ENCODE measurements at places on chromosomes 1 and 21.
A peak's percentile ranks its signal among the peaks of the same experiment; 100 is the strongest.

- no peak for DNase-seq
Observed at GRCh38 chr21:46361176-46361575, 37.2 kb downstream of the PCNT start.

DNA sequence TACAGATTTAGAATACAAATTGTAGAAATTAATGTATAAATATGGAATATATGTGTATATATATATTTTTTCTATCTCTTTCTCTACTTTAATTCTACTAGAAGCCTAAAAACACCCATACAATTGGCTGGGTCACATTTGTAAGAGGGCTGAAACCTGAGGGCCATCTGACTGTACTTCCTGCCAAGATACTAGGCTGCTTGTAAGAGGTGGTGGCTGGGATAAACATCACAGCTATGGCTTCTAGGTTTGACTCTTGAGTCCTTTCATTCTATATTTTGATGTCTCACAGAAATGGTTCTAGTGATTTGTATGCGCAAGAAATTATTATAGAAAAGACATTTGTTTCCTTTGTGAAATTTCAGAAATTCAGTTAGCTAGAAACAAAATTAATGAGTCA lies 1155.2 kb upstream of the B3GALT2 start:
- DNase-seq, result no peak

DNA sequence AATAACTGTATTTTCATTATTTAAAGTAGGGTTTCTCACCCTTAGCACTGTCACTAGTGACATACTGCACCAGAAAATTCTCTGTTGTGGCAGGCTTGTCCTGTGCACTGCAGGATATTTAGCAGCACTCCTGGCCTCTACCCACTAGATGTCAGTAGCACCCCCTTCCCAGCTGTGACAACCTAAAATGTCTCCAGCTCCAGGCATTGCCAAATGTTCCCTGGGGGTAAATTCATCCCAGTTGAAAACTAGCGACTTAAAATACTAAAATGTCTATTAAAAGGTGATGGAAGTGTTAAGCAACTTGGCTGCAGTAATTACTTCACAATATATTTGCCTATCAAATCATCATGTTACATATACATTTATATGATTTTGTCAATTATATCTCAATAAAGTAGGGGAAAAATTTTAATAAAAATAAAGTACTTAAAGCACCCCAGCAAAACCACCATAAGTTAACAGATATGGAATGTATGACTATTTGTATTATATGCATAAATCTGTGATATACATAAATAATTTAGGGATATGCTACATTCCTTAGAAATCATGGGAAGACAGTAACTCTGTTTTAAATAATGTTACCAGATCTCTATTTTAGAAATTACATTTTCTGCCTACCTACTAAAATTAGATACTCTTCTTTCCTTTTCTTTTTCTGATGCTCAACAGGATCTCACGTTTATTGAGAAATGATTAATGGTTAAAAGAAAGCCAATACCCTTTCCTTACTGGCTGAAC lies 74.6 kb downstream of the ARID4B start:
- peak; percentile 35 for DNase-seq

DNA sequence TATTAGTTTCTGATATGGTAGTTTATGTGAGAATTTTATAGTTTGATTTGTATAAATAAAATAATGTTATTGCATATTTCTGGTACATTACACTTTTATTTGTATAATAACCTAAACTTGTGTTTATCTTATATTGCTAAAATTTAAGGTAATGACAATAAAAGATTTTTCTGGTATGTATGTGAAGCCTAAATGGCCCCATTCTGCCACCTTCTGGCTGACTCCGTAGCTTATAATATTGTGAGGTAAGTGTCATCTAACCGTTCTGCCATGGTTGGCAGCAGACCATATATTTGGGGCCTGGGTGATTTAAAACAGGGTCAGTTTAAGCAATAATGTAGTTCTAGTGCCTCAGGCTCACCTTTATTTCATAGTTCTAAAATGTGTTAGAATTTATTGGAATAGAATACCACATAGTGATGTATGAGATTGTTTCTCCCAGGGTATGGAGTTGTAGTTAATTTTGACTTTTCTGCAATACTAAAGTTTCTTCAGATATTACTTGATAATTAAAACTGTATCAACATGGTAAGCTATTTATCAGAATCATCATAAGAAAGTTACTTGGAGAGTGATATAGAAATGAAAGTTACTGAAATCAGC lies 21.2 kb upstream of the PRKACB start:
- DNase-seq, result peak; percentile 9

DNA sequence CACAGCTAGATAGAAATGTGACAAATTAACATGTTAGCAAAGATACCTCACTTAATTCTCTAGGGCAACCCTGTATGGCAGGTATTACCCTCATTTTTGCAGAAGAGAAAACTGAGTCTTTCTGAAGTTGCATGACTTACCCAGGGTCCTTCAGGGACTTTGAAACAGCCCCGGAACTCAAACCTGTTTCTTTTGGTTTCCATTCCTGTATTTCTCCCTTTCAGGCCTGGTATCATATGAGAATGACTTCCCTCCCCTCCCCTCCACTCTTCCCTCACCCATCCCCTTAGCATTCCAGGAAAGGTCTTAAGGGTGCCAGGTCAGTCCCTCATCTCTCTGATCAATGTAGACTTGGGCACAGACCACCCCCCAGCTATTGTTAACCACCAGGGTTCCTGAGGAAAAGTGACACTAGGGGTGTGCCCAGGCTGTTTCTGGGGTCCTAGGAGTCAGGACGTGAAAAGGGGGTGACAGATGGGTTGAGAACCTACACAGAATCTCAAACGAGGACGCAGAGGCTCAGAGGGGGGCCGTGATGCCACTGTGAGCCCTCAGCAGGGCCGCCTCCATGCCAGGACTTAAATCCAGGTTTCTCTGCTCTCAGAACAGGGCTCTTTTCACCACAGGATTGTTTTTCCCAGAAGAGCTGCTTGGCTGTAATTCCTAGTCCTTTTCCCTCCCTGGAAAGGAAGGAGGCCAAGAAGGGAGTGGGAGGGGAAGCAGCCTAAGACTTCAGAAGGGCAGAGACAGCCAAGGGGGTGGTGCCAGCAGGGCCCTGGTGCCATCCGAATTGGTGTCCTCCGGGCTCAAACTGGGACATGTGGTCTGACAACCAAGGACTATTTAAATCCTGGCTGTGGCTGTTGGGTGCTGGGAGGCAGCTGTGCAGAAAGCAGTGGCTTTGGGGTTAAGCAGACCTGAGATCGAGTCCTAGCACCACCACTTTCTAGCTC lies 2.1 kb upstream of the WASF2 start:
- no peak for DNase-seq

- DNase-seq, result no peak
Observed at GRCh38 chr1:17883136-17883535, 128.0 kb downstream of the ACTL8 start.

DNA sequence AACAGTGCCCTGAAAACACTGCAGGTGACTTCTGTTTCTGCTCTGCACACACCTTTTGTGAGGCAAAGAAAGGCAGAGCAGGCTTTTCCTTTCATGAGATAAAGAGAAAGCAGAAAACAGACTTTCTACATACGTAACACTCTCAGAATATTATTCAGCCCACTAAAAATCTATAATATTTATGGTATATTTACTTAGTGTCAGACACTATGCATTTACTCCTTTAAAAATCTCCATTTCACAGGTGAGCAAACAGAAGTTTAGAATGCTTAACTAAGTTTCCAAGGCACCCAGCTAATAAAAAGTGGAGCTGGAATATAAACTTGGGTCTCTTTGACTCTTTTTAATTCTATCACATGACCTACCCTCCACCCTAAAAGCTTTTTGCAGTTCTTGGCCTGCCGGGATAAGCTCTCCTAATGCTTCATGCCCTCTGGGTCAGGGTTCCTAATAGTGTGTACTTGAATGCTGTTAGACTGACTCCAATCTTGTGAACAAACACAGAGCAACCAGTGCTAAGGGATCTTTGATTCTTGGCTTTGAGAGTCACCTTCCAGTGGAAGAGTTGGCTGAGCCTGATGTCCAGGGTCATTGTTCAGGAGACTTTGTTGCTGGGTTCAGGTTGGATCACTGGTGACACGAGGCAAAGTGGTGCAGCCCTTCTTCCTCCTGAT lies 27.2 kb downstream of the PROK1 start:
- DNase-seq, result no peak

DNA sequence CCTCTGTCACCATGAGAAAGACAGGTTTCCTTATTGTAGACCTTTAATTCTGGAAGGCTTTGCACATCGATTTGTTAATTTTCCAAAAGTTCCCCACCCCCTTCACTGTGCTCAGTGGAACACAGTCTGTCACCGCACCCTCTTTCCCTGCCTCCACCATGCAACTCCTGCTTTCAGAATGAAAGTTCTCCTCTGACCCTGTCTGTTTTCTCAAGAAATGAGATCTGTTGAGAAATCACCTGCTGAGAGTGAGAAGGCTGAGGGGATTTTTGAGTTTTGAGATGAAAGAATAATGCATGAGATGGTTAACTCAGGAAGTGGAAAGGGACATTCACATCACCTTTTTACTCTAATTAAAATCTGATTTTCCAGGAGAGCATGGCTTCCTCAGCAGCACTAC lies 99.6 kb downstream of the CYYR1 start:
- DNase-seq, result no peak

DNA sequence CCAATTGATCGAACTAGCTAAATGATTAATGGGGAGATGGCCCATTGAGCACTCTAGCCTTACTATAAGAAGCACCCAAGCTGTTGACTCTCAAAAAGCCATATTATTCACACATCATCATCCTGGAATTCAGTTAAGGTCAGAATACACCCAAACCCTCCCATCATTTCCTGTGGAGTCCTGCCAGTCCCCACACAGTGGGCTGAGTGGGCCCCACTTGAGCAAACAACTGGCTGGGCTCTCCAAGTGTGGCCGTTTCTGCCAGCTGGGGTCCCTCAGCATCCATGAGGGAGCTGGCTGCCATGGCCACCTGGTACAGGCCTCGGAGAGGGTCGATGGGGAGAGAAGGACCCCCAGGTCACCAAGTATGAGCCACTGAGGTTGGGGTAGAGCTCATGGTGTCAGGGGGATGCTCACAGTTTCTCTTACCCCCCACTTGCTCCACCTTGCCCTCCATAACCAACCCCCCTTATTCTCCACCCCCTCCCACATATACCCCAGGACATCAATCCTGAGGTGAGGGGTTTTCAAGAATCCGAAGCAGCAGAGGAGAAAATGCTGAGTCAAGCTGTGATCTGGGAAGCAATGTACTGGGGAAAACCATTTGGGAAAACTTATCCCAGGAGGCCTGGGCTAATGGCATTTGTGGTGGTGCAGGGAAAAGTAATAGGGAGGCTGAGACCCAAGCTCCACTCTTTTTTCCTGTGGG lies 60.3 kb downstream of the UBE2T start:
- DNase-seq, result no peak

- DNase-seq, result no peak
Observed at GRCh38 chr1:96208428-96208827, 513.2 kb upstream of the PTBP2 start.

- DNase-seq, result no peak
Observed at GRCh38 chr1:196593955-196594354, 14.3 kb downstream of the KCNT2 start.

DNA sequence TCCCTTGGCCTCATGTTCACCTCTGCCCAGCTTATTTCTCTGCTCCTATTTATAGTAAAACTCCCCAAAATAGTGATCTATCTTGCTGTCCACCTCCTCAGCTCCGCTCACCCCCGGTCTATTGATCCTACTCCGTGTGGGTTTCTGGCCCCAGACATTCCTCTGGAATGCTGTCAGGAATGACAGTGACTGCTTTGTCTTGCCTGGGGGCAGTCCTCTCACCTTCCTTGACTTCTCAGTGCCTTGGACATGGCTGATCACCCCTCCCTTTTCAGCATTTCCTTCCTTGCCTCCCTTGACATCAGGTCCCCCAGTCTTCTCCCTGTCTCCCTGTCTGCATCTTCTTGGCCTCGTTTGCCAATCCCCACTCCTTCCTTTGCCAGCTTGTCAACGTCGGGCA lies 108.1 kb upstream of the BACE2 start:
- no peak for DNase-seq

DNA sequence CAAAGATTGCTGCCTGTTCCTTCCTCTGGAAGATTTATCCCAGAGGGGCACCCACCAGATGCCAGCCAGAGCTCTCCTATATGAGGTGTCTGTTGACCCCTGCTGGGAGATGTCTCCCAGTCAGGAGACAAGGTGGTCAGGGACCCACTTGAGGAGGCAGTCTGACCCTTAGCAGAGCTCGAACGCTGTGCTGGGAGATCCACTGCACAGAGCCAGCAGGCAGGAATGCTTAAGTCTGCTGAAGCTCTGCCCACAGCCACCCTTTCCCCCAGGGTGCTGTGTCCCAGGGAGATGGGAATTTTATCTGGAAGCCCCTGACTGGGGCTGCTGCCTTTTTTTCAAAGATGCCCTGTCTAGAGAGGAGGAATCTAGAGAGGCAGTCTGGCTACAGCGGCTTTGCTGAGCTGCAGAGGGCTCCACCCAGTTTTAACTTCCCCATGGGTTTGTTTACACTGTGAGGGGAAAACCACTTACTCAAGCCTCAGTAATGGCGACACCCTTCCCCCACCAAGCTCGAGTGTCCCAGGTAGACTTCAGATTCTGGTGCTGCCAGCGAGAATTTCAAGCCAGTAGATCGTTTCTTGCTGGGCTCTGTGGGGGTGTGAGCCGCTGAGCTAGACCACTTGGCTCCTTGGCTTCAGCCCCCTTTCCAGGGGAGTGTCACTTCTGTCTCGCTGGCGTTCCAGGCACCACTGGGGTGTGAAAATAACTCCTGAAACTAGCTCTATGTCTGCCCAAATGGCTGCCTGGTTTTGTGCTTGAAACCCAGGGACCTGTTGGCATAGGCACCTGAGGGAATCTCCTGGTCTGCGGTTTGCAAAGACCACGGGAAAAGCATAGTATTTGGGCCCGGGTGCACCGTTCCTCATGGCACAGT lies 51.1 kb upstream of the PDC start:
- no peak for DNase-seq

GRCh38 chr1:186865857-186866256 lies 37.1 kb downstream of the PLA2G4A start:
- no peak for DNase-seq

GRCh38 chr1:200437556-200438203 lies 27.8 kb upstream of the ZNF281 start:
- no peak for DNase-seq

DNA sequence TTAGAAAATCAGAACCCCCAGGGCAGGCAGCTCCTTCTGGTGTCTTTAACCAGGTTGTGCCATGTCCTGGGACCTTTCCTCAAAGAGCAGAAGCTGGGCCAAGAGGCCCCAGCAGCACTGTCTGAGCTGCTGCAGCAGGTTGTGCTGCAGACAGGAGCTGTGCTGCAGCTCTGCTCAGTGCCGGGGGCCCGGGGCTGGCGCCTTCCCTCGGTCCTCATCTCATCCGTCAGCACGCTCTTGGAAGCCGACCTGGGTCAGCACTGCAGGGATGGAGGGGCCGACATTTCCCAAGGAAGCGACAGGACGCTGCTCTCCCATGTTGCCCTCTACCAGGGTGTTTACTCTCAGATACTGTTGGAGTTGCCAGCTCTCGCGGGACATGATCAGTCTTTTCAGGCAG lies 11.7 kb downstream of the URB2 start:
- DNase-seq, result no peak

- DNase-seq, result no peak
Observed at GRCh38 chr1:244552336-244552735, 91.3 kb downstream of the CATSPERE start.

Data from activated T-helper 1 cell treated with Interleukin-2 at 50 U/mL for 16 hours (primary cell).